ENCODE measurements at places on chromosomes 16 and 17.

DNA sequence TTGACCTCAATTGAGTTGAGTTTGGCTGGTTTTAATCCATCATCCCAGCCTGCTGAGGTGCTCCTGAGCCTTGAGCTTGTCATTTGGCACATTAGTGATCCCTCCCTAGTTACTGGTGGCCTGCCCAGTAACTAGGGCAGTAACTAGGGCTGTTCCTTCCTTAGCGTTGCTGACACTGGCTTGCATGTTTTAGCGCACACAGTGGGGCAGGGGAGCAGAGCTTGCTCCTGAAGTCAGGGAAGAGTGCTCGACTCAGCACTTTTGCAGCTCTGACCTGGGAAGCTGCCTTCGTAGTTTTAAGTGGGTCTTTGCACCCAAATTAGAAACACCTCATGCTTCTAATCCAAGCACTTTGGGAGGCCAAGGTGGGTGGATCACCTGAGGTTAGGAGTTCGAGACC, 15.7 kb downstream of the CCDC42 start:
- DNase-seq = no peak

DNA sequence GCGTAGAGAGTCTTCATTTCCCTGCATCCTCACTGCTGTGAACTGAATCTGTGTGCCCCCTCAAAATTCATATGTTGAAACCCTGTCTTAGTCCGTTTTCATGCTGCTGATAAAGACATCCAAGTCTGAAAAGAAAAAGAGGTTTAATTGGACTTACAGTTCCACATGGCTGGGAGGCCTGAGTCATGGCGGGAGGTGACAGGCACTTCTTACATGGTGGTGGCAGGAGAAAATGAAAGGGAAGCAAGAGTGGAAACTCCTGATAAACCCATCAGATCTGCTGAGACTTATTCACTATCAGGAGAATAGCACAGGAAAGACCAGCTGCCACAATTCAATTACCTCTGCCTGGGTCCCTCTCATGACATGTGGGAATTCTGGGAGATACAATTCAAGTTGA, 3.1 kb upstream of the CCDC42 start:
- no peak for DNase-seq

DNA sequence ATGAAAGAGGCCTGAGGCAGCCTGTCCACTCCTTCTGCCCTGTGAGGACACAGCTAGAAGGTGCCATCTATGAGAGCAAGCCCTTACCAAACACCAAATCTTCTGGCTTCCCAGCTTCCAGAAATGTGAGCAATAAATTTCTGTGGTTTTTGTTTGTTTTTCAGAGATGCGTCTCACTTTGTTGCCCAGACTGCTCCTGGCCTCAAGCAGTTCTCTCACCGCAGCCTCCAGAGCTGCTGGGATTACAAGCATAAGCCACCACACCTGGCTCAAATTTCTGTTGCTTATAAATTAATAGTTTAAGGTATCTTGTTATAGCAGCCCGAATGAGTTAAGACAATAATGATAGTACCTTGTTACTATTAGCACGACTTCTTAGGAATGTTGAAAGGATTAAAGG, 12.5 kb upstream of the SLC16A11 start:
- DNase-seq = no peak

DNA sequence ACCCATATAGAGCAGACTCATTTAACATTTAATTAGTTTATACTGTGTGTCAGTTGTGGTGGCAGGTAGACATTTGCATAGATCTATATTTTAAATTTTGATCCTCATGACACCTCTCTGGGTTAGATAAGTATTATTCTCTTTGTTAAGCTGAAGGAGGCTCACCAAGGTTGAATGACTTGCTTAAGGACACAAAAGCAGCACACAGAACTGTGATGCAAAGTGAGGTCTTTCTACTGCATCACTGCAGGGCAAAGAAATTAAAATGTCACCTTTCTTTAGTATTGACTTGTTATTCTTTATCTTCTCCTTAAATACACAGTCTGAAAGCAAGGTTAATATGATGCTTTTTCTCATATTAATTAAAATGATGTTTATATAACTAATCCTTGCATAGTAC, 8.6 kb upstream of the TOX3 start:
- no peak for DNase-seq
